Activated naive CD4-positive, alpha-beta T cell (primary cell): ENCODE measurements at places on chromosomes 2 and 18.
A peak's percentile ranks its signal among the peaks of the same experiment; 100 is the strongest.

GRCh38 chr2:210687786-210688470 is 131.5 kb downstream of the CPS1 start:
- DNase-seq: no peak

DNA sequence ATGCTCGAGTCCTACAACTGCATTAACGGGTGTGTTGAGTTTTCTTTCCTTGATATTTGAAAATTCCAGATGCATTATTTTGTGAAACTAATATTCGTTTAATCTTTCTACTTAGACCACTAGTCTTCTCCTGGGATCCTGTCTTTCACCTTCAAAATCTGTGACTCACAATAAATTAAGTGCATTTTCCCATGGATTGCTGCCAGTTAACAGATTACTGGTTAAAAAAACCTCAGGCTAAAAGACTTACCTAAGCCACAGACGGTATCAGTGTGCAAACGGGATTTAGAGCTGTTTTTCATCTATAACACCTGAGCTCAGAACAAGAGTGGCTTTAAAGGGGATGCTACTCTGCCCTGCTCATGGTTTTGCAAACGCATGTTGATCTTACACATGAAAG is 10.2 kb downstream of the FECH start:
- no peak for DNase-seq

- DNase-seq: no peak
These were observed 38.3 kb upstream of the WDR75 start for GRCh38 chr2:189402932-189403331.

DNA sequence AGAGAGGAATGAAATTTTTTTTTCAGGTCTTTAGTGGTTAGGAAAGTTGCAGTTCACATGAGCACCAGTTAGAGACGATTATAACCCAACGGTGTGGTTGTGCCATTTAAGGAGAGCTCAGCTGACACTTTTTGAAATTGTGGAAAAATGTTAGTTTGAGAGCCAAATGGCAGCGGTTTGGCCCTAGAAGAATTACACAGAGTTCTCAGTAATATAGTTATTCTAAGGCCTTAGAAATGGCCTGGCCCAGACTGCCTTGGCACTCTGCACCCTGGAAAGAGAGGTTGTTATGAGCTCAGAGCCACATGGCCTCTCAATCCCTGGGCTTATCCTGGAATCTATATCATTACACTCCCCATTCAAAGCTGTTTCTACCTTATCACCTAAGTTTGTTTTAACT is 117.4 kb downstream of the RHBDD1 start:
- DNase-seq: no peak

- no peak for DNase-seq
These were observed 159.2 kb downstream of the GALNT3 start for GRCh38 chr2:165634855-165635254.

- DNase-seq: no peak
These were observed 52.5 kb upstream of the NT5C1B start for GRCh38 chr2:18641823-18642222.

- no peak for DNase-seq
These were observed 21.4 kb downstream of the KIF3C start for GRCh38 chr2:25960920-25961319.

GRCh38 chr2:23666241-23666979 is 260.5 kb downstream of the ATAD2B start:
- no peak for DNase-seq

- no peak for DNase-seq
These were observed 43.7 kb upstream of the FOSL2 start for GRCh38 chr2:28348921-28349320.

GRCh38 chr2:219297766-219298456 is 11.3 kb downstream of the PTPRN start:
- no peak for DNase-seq

DNA sequence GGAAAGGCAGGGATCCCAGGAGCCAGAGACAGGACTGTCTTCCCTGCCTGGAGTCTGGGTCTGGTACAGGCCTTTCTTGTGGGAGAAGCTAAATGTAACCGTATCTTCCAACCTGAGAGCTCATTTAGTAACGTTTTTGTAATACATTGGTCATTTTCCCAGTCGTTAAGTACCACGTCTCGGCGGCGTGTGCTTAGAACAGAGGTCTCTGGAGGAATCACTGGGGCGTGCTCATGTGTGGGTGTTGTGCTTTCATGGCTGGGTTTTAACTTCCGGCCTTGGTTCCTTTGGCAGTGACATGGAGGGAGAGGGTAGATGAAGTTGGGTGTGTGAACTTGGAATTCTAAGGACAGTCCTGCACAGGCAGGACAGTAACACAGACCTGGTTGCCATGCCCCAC is 79.7 kb downstream of the NCK2 start:
- no peak for DNase-seq

- no peak for DNase-seq
These were observed 34.5 kb downstream of the METTL8 start for GRCh38 chr2:171399292-171399691.

DNA sequence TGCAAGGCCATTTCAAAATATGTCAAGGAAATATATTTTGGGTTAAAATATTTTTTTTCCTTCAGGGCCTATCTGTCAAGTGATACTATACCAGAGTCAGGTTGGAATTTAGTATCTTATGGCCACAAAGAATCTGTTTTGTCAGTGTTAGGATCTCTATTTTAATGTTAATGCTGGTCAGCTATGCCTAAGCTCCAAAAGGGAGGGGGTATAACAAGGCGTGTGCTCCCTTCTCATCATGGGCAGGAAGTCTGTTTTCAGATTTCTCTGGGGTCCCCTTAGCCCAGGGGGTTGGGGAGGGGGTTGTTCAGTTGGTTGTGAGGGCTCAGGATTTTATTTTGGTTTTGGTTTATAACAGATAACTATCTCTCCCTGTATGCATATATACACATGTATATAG is 126.4 kb downstream of the TMEM163 start:
- DNase-seq: no peak

DNA sequence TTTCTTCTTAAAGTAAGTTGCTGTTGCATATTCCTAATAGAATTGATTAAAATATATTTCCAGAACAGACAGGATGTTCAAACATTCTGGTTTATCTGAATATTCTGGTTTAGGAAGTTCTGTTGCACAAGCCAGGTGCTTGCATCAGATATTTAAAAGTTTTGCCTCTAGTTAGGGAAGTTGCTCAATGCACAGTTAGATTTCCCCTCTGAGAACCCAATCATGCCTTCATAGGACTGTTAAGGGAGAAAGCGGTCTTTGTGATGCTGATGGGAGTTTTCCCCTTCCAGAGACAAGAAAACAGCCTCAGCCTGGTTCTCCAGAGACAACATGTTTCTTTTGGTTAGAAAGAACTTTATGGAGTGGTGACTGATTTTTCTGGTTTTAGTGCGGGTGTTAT is 65.6 kb upstream of the REV1 start:
- no peak for DNase-seq

DNA sequence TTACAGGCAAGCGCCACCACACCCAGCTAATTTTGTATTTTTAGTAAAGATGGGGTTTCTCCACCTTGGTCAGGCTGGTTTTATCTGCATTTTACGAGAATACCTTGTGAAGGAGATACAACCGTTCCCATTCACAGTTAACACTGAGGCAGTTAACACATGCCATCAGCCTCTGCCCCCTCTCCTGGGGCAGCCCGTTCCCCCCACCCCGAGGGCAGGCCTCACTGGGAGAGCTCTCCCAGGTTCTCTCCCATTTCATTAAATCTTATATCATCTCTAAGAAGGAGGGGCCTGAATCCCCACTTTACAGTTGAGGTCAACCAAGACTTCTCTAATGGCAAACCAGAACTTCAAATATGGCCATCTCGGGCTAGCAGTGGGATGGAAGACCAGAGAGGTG is 95.0 kb upstream of the ST3GAL5 start:
- no peak for DNase-seq

GRCh38 chr2:135820003-135820618 is 16.9 kb downstream of the LCT start:
- peak; percentile 52 for DNase-seq

DNA sequence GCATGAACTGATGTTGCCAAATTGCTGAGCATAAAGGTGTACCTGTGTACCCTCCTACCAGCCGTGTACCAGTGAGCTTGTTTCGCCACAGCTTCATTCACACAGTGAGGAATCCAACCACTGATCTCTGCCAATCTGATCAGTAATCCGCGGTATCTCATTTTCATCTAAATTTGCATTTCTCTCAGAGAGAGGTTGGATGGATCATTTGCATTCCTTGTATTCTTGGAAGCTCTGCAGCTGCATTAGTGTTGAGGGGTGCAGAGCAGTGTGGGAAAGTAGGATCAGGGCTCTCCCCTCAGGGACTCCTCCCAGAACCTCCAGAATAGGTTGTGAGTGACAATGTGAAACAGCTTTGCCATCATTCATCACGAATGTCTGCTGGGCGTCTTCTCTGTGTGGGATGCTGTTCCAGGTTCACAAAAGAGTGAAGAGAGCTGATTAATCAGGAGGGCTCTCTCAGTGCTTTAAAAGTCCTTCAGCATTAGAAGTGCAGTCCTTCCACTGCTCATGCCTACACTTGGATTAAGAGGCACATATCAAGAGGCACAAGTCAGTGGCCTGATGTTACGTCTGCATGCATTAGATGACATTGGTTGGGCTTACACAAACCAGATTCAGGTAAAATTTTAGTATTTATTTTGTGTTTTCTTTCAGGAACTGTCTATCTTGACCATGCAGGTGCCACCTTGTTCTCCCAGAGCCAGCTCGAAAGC is 7.5 kb downstream of the MOCOS start:
- no peak for DNase-seq

- DNase-seq: no peak
These were observed 1.3 kb upstream of the BAZ2B start for GRCh38 chr2:159617646-159618045.

- DNase-seq: no peak
These were observed 187.2 kb upstream of the FANCL start for GRCh38 chr2:58428096-58429013.

DNA sequence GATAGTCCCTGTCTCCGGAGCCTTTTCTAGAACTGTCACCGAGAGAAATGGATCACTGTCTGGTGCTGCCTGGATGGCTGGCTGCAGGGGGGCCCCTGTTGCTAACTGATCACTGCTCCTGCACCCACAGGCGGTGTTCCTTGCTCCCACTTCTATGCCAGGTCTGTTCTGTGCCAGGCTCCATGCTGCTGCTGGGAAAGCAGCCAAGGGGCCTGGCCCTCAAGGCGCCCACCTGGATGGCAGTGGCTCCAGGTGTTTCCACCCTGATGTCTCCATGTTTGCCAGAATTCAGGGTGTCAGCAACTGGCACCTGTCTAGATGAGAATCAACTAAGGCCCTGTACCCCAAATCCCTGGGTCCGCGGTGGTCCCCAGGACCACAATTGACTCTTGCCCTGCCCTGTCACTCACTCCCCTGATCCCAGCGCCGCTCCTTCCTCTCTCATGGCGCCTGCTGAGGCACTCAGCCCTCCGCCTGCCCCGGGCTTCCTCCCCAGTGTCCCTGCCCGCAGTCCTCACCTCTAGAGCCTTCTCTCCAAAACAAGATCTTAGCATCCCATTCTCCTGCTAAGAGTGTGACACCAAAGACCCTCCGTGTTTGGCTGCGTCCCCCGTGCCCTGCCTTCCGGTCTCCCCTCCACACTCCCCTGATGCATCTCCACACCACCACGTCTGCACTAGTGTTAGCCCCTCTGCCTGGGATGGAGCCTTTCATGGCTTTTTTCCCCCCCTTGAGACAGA is 72.5 kb upstream of the OTOF start:
- DNase-seq: no peak

- DNase-seq: no peak
These were observed 57.0 kb upstream of the CYRIA start for GRCh38 chr2:16722677-16723076.

- DNase-seq: no peak
These were observed 1577.7 kb upstream of the ACVR2A start for GRCh38 chr2:146267093-146267492.

- DNase-seq: no peak
These were observed 43.9 kb upstream of the RAPH1 start for GRCh38 chr2:203578759-203579643.

- no peak for DNase-seq
These were observed 43.2 kb downstream of the SLC5A7 start for GRCh38 chr2:108029496-108029895.

DNA sequence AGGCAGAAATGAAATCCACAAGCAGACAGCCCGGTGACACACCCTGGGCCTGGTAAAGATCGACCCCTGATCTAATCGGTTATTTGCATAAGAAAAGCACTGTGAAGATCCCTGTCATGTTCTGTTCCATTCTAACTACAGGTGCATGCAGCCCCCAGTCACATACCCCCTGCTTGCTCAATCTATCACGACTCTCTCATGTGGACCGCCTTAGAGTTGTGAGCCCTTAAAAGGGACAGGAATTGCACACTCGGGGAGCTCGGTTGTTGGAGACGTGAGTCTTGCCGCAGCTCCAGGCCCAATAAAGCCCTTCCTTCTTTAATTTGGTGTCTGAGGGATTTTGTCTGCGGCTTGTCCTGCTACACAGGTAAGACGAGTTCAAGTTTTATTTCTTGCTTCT is 13.4 kb upstream of the IL1B start:
- no peak for DNase-seq

- no peak for DNase-seq
These were observed 105.4 kb upstream of the MMADHC start for GRCh38 chr2:149692961-149693396.

DNA sequence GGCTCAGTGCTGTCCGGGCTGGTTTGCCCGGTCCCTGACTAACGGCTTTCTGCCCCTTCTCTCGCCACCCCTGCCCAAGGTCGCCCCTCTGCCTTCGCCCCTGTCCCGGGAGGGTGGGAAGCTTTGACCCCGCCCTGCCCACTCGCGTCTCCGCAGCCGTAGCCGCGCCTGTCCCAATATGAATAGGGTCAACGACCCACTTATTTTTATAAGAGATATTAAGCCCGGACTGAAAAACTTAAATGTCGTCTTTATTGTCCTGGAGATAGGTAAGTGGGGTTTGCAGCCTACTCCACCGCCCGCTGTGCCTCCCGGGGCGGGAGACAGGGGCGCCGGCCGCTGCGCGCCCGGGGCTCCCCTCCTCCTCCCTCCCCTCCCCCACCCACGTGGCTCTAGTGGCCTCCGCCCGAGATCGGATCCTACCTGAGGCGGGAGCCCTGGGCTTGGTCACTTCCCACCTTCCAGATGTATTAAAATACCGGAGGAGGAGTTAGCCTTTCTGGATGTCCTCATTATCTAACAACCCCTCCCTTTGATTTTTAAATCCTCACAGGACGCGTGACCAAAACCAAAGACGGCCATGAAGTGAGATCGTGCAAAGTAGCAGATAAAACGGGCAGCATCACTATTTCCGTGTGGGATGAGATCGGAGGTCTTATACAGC is 633 bp downstream of the NABP1 start:
- peak; percentile 29 for DNase-seq

- no peak for DNase-seq
These were observed 583.1 kb upstream of the HS6ST1 start for GRCh38 chr2:128901572-128902391.

- no peak for DNase-seq
These were observed 342.1 kb downstream of the KIAA1328 start for GRCh38 chr18:37170984-37171383.
